ENCODE measurements at places on chromosomes 12 and 14.

- DNase-seq: no peak
Measured at GRCh38 chr12:18640321-18640955, 97.4 kb downstream of the PLCZ1 start.

DNA sequence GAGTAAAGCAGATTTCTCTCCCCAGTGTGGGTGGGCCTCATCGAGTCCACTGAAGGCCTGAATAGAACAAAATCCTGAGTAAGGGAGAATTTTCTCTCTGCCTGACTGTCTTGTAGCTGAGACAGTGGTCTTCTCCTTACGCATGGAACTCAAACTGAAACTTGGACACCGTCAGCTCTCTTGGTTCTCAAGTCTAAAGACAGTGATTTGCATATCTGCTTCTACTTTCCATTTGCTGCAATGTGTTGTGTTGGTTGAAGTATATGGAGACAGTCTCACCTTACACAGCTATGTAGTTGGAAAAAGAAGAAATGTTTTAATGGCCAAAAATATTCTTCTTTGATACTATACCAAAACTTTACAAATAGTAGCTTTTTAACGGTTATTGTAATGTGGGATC is 160.2 kb upstream of the LMNTD1 start:
- DNase-seq: no peak

- DNase-seq: no peak
Measured at GRCh38 chr12:96994900-96995299, 87.8 kb downstream of the NEDD1 start.

DNA sequence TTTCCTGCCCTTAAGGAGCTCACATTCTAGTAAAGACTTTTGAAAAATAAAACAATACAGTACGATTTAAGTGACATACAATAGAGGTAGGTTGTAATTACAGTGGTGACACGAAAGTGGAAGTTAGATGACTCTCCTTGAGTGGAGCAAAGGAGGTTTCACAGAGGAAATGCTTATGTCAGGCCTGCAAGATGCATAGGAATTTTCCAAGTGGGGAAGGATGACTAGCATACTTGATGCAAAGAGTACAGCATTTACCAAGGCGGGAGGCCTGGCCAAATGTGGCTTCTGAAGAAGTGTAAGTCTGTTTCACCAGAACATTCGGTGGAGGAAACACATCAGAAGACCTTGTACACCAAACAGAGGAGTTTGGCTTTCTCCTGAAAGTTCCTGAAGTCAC is 55.2 kb downstream of the ERO1A start:
- DNase-seq: no peak

DNA sequence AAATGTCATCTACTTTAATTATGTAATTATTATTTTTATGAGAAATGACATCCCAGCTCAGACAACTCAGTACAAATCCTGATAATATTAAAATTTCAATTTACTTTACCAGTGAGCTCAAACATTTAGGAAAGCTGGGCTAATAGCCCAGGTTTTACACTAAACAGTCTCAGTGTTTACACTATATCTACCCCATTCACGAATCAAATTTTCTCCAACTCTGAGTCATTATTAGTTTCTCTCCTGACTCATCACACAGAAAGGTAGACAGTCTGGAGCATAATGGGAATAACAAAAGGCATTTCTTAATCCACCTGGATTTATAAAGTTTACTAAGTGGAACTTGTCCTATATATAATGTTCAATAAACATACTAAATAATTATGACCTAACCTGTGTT is 5.7 kb downstream of the PAWR start:
- DNase-seq: no peak

- peak; percentile 56 for DNase-seq
Measured at GRCh38 chr14:100159094-100159864, at the start of gene DEGS2. Gene DEGS2 (minus strand): TSS chr14:100159645. CDS start chr14:100159587, 58 bp downstream.

DNA sequence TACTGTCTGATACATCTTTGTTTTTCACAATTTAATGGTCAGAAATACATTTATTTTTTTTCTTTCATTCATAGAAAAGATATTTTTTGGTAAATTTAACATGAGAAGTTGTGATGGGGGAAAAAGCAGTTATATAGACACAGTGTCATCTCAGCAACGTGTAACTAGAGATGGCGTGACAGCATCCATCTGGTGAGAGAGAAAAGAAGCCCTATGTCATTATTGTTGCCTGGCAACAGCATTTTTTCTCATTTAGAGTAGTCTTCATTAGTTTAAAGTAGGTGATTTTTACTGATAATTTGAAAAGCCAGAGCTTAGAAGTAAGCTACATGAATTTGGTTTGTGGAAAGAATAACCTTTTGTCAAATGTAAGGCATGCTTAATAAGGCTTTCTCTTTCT is 128.6 kb downstream of the ACSS3 start:
- peak; percentile 93 for DNase-seq

- DNase-seq: no peak
Measured at GRCh38 chr12:77560714-77561113, 270.0 kb upstream of the NAV3 start.

- DNase-seq: no peak
Measured at GRCh38 chr14:102760496-102761193, 16.6 kb upstream of the TRAF3 start.

- no peak for DNase-seq
Measured at GRCh38 chr12:112950701-112951100, 12.4 kb downstream of the OAS3 start.

DNA sequence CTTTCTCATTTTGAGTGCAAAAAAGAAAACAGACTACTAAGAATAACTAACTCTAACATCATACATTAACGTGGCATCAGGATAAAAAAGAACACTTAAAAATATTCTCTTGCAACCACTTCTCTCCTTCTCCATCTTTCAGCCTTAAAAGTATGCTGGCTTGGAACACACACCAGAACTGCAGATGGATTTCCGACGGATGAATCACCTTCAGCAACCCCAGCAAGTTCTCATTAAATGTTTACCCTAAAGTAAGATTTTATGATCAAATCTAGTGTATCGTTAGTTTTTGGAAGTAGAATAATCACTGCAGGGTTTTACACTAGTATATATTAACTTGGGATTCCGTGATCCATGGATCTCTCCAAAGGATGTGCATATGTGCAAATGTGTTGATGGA is 1.2 kb downstream of the NEK9 start:
- DNase-seq: no peak

GRCh38 chr14:73877790-73878189 is 8.9 kb upstream of the ZNF410 start:
- DNase-seq: no peak

DNA sequence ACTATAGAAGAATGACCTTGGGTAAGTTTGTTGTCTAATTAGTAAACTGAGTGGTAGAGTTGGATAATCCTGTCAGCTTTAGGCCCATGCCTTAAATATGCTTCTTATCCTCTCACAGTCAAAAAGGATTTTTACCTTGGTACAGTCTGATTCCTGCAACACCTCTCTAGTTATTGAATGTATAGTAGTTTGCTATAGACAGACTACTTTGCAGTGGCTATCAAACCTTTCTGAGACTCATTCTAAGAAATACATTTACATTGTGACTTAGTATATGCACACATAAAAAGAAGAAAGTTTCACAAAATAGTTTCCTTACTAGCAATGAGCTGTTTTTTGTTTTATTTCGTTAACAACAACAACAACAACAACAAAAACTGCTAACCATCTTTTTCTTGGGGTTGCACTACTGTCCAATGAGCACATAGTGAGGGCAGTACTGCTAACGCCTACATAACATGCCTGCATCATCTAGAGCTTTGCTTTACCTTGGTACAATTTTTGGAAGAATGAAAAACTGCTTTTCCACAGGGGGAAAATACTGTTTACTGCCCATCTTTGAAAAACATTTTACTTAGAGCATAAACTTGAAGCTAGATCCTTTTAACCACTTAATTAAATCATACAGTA is 28.5 kb downstream of the WNK1 start:
- no peak for DNase-seq

DNA sequence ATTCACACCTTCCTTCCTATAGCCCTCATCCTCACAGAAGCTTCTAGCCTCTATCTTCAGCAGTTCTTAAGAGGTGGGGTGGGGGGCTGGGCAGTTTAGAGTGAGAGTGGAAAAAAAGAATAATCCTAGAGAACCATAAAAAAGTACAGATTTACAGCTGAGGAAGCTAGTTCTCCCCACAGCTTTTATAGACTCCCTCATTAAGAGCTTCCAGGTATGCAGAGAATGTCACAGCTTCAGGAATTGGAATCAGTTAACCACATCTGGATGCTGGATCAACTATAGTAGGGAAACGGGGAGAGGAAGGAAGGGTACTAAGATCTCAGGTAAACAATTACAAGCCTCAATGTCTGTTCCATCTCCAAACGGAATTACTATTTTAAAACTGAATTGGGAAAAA is 12.3 kb downstream of the GDF11 start:
- DNase-seq: no peak

DNA sequence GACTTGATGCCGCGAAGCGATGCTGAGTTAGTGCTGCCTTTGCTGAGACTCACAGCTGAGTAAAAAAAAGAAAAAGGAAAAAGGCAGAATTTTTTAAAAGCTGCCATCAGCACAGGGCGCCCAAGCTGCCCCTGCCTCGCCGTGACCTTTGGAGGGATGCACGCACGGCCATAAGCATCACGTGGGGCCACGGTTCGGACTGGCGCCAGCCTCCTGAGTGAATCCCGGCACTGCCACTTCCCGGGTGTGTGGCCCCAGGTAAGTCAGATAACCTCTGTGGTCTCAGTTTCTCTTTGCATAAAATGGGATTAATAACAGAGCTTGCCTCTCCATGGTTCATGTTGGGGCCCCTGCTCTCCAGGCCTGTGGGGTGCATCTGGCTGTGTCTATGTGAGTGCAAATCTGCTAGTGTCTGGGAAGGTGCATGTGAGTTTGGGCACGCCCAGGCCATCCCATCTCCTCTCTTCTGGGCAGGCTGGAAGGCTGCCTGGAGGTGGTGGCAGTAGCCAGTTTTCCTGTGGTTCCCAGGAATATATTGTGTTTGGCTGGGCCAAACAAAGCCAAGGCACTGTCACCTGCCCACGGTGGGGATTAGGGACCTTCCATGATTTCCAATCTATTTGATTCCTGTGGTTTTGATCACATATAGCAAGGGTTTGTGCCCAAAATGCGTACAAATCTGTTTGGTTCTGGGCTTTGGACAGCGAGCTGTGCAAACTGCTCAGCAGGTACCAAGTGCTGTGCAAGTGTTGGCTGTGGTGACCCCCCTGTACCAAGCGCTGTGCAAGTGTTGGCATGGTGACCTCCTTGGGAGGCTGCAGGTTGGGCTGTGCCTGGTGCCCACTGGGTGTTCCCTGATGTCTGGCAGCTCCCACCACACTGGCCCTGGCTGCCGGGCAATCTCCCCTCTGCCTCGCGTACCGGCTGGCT is 43.5 kb upstream of the NCOR2 start:
- DNase-seq: no peak

- no peak for DNase-seq
Measured at GRCh38 chr14:74457565-74457895, 31.5 kb upstream of the SYNDIG1L start.

DNA sequence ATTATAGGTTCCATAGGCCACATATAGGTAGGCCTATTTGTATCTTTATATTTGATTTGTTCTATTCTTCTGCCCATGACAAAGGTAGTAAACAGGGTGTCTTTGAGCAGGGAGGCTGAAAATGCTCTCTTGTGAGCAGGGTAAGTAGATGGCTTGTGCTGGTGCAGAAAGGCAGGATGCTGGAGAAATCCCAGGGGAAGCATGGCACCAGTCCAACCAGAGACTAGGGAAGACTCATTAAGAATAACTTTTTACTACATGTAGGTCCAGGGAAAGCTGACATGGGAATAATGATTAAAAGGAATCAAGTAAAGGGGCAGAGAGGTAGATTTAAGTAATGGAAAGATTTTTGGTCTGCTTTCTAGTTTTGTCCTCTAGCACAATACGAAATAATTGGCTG is 245.0 kb downstream of the RGS6 start:
- no peak for DNase-seq

DNA sequence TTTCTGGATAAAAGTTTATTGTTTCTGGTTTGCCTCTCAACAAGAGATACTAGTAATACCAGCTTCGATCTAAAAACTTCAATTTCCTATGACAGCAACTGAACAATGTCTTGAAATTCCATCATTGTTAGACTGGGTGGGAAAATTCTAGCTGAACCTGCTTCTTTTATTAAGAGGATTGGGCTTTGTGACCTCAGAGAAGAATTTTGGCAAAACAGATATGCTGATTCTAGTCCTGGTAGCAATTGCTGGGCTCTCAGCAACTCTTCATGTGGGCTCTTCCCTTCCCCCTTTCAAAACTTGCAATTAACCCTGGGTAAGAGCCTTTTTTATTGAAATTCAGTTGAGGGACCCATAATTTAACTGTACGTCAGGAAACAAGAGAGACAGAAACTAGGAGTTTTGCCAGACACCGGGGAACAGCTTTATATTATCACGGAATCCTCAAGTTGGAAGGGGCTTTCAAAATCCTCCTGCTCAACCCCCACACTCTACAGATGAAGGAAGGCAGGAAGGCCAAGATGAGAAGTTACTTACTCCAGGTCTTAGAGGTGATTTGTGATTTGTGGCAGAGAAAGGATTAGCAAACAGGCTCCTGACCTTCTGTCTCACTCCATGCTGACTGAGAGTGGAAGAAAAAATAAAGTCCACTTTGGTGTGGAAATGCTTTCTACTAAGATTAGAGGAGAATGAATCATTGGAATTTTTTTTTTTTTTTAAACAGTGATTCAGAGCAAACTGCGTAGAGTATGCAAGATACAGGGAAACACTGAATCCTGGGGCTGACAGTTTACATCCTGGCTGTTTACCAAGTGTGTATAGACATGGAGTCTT is 239.0 kb upstream of the ATP2B1 start:
- no peak for DNase-seq

GRCh38 chr14:95483309-95484165 is 32.9 kb downstream of the SYNE3 start:
- DNase-seq: no peak

DNA sequence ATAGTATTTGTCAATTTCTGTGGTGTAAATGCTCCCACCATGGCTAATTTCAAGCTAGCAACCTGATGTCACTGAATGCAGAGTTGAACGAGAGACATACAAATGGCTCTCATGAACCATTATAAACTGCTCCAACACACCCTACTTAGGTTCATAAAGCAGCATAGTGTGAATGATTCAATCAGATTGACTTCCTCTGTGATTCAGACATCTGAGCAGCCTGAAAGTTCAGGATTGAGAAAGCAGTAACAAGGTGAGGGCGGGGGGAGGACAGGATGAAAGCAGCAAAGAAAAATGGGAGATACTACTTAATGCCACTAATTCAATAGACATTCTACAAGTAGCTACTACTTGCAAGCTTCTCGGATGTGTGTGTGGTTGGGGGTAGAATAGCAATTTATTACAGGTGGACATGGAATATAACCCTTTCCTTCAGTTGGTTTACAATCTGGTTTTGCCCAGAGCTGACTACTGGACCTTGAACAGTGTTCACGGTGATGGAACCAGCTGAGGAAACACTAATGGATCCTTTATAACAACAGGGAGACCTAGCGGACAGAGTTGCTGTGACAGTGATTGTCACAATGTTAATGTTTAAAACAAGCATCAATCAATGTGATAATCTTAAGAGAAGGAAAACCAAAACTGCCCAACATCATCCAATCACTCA is 52.5 kb upstream of the PELI2 start:
- no peak for DNase-seq

DNA sequence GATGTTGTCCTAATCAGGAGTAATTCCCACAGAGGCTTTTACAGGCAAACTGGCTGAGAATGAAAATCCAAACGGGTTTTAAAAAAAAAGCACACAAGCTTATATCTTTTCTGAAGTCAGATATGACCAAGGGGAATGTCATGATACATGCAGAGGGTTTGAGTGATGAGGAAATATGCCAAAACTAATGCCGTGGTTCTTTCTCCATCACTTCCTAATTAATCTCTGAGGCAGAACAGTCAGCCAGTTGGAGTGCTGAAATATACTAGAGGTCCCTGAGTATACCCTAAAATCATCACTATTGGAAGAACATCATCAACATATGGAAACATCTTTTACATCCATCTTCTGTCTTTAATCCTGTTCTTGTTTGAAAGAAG is 160.8 kb upstream of the FAR2 start:
- DNase-seq: no peak
